ENCODE measurements at places on chromosomes 12 and 14. TPM values are rescaled to one million over a fixed set of nuclear protein-coding genes. Genes with fewer than 3 reads are reported as not detected.

DNA sequence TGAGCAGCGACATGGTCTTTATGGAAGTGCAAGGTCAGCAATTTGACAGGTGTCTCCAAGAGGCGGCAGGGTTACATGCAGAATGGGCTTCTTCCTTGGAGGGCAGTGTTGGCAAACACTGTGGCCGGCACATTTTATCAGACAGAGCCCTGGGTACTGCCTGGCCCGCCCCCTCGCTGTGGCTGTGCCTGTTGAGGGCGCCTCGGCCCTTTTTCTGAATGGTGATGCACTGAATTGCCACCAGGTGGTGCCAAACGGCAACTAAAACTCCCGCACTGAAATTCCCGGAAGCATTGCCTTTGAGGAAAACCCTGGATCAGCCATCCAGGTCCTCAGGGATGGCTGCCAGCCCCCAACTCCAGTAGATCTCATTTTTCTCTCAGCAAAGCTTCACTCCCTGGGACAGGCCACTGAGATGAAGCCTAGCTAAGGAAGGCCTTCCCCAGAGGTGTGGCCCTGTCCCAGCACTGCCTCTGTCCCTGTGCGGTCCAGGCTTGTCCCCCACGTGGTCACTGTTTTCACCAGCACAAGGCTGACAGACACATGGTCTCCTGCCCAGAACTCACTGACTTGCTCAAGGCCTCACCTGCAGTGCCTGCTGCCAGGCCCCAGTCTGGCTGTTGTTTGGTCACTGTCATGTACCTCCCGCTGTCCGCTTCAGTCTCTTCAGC, 73.6 kb downstream of the TESC start:
- DNase-seq = peak; percentile 93

DNA sequence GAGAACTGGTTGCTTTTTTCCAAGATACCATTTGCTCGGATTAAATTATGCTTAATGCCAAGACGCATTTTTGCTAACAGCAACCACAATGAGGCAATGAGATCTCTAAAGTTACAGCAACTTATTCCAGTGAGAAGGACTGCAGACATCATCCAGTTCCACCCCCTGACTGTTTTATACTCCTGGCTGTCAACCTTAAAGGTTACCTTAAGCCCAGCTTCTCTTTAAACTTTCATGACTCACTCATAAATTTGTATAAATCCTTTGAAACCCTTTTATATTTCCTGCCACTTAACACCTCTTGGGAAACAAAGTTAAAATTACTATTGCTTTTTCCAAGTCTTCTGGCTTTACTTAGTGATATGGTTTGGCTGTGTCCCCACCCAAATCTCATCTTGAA, 80.2 kb downstream of the TMTC1 start:
- DNase-seq = no peak

DNA sequence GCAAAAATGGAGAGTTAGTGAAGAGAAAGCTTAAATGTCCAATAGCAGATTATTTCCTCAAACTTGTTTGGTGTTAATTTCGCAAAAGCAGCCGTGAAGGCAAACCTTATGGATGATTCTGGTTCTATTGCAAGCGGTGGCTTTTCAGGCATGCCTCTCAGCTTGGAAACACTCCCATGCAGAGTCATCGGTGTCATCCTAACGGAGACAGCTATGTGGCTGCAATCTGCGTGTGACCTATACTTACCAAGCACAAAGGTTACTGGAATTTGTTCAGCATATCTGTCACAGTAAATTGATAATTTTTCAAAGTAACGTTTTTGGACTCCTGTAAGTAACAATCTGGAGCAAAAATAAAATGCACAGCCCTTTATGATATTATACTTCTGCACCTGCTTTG, 5.0 kb downstream of the BEST3 start:
- no peak for DNase-seq

Gene TM7SF3
- 30.3 TPM for polyA plus RNA-seq

Gene ACSM4
- polyA plus RNA-seq = not detected

GRCh38 chr12:106273491-106273890, 25.7 kb upstream of the CKAP4 start:
- no peak for DNase-seq

DNA sequence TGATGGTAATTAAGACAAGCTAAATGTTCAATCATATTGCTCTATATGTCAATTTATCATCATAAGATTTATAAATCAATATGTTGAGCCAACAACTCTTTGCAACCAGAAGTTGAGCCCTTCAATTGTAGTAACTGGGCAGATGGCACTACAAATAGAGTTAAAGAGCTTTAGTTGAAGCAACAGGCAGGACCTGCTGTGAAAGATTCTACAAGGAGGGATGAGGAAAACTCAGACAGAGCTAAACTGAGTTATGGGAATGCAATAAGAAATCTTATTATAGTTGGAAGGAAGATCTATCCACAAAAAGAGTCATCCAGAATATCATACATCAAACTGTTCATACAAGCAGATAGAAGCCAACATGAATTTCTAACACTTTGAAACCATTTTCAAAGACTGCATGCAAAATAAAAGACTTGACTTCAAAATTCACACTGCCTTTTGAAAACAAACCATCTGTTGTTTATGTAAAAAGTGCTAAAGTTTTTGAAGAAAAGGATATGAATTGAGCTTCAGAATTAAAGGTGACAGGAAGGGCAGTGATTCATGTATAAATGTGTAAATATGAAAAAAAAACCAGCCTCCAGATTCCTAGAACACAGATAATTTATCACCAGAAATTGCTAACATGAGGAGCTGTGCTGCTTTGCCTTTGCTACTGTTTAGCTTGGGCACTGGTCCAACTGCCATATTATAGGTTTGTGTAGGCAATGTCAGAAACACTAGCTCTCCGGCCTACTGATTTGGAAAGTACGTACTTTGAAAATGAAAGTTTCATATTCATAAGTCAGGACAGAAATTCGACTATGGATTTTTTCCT, 133.2 kb downstream of the SLC35F4 start:
- no peak for DNase-seq

GRCh38 chr14:53947452-53948204, 9.0 kb downstream of the BMP4 start:
- no peak for DNase-seq

DNA sequence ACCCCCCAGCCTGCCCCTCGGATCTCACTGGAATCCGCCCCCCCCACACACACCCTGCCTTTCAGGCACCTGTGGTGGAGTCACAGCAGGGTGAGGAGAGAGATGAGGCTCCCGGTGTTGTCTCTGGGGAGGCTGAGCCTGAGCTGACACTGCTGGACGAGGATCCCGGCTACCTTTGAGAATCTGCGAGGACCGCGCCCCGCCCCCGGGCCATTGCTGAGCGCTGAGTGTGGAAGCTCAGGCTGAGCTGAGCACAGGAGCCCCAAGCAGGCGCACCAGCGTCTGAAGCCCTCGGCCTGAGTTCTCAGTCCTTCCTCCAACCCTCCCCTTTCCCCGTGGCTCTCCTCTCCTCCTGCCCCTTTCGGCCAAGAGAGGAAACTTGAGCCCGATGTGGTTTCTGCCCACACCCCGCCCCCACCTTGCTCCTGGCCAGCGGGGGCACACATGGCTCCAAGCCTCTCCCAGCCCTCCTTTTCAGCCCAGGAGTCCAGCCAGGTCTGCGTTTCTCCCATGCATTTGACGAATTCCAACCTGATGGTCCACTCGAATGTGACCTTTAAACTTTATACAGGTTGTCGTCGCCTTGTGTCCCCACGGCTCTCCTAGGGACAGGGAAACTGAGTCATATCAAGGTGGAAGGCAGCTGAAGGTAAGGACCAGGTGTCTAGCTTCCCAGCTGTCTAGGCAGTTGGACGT, at the start of gene NFE2:
Gene NFE2 (minus strand): TSS at position 284 of the 696 bp plus-strand sequence. CDS start 5,767 bp downstream, outside the sequence.
- peak; percentile 92 for DNase-seq

DNA sequence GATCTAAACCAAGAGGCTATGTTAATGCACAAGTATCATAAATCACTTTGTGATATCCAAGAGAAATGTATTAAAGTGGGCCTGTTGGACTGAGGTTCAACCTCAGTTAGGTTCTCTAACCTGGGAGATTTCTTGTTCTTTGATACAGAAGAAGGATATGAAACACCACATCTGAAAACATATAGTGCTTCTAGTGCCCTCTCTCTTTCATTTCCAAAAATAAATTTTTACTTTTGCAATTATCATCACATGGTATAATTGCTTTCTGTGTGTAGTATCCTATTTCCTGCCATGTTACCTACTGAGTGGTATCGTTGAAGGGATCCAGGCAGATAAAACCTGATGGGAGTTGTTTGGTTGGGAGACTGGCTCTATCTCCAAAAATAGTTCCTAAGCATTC, 264.9 kb downstream of the CCER1 start:
- no peak for DNase-seq

Gene PPP2R5C
- 75.3 TPM for polyA plus RNA-seq

DNA sequence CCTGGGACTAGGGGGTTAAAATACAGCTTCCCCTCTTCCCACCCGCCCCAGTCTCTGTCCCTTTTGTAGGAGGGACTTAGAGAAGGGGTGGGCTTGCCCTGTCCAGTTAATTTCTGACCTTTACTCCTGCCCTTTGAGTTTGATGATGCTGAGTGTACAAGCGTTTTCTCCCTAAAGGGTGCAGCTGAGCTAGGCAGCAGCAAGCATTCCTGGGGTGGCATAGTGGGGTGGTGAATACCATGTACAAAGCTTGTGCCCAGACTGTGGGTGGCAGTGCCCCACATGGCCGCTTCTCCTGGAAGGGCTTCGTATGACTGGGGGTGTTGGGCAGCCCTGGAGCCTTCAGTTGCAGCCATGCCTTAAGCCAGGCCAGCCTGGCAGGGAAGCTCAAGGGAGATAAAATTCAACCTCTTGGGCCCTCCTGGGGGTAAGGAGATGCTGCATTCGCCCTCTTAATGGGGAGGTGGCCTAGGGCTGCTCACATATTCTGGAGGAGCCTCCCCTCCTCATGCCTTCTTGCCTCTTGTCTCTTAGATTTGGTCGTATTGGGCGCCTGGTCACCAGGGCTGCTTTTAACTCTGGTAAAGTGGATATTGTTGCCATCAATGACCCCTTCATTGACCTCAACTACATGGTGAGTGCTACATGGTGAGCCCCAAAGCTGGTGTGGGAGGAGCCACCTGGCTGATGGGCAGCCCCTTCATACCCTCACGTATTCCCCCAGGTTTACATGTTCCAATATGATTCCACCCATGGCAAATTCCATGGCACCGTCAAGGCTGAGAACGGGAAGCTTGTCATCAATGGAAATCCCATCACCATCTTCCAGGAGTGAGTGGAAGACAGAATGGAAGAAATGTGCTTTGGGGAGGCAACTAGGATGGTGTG, 1.9 kb downstream of the GAPDH start:
- no peak for DNase-seq

- DNase-seq = no peak
Observed at GRCh38 chr12:3336606-3337311, 154.2 kb upstream of the PRMT8 start.

All from GM23338 (cell line).